MG63 (cell line): ENCODE measurements at places on chromosomes 2 and 18.
A peak's percentile ranks its signal among the peaks of the same experiment; 100 is the strongest.

DNA sequence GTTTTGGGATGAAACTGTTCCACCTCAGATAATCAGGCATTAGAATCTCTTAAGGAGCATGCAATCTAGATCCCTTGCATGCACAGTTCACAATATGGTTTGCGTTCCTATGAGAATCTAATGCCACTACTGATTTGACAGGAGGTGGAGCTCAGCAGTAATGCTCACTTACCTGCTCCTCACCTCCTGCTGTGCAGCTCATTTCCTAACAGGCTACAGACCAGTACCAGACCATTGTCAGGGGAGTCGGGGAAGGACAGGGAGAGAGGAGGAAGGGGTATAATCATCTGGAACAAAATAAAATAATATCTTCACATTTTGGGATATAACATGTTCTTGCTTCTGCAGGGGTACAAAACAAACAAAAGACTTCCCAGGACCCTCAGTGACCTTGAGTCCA lies 532.0 kb upstream of the FSHR start:
- no peak for DNase-seq

DNA sequence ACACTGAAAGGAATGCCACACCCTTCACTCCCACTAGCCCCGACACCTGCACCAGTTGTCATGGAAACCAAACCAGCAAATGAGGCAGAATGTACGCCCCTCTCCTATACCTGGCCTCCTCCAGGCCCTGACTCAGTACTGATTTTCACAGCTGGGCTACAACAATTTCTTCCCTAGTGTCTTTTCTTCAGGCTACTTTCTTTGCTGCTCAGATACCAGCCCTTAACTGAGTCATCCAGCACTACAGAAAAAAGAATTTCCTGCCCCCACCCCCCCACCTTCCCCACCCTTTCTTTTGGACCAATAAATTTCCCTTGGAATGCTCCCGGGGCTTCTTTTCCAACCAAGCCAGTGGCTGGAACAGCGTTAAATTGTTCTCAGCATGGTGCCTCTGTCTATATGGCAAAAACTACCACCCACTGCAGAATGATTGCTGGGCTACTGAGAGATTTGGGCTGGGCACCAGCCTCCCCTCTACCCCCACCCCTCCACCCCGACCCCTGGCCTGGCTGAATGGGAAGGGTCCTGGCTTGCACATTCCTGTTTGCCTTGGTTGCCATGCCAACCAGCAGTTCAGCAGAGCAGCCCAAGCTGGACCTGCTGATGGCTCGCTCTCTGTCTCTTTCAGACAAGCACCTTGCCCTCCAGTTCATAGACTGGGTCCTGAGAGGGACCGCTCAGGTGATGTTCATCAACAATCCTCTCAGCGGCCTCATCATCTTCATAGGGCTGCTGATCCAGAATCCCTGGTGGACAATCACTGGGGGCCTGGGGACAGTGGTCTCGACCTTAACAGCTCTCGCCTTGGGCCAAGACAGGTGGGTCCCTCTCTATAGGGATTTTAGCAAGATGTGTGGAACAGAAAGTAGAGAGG lies 11.3 kb downstream of the SLC14A2 start:
- peak; percentile 75 for DNase-seq

DNA sequence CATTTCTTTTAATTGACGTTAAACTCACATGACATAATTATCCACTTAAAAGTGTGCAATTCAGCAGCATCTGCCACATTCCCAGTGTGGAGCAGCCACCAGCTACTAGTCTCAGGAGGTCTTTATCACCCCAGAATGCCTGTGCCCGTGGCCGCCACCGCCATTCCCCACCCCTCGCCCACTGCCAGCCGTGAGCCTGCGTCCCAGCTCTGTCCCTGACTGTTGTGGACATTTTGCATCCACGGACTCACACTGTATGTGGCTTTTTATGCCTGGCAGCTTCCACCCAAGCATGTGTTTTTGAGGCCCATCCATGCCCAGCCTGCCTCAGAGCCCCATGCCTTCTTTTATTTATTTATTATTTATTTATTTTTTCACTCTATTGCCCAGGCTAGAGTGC lies 9.2 kb downstream of the BOK start:
- DNase-seq: no peak

DNA sequence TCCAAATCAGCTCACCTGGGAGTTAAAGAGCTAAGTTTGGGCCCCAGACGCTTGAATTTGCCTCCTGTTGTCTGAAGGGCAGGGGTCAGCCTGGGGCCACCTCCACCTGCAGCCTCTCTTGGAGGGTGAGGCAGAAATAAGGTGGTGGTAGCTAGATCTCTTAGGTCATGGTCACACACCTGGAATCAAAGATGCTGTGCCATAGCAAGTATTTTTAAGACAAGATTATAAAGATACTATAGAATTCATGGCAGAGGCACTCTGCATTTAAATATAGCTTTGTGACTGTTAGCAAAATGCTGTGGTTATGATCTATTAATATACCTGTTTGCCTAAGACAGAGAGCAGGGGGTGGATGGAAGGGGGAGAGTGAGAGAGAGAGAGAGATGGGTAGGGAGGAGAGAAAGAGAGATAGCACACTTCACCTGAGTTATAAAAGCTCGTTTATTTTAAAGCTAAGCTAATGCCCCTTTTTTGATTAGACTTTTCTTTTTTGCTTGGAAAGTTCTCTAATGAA lies 242.7 kb downstream of the TMEM182 start:
- no peak for DNase-seq

DNA sequence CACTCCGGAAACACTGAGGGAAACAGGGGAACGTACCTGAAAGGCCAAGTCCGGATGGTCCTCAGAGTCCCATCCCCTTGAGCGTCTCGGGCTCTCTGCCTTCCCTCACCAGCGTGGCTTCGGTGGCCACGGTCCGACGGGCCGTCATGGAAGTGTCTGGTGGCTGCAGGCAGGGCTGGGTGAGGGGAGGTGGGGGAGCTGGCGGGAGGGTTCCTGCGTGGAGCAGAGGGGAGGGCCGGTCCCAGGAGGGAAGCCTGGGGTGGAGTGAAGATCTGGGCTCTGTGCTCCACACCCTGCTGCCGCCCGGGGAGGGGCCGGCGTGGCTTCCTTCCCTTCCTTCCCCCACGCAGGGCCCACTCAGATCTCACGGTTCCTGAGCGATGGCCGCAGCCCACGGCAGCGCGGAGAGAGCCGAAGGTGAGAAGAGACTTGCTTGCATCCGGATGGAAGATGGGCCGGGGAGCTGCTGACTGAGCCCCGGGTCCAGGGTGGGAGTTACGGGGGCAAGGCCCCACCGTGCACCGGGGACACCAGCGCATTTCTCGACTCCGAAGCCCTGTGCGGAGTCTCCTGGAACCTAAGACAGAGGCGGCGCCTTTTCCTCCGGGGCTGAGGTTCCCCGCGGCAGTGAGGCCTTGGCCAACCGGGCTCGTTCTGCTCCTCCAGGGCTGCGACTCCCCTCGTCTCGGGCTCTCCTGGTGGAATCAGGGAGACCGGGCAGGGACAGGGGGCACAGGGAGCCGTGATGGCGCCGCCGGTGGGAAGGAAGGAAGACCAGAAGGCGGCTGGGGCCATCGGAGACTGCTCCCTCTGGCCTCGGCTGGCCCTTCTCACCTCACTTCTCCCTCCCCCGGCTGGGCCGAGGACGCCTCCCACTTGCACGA lies 49.1 kb downstream of the KCNF1 start:
- DNase-seq: no peak

DNA sequence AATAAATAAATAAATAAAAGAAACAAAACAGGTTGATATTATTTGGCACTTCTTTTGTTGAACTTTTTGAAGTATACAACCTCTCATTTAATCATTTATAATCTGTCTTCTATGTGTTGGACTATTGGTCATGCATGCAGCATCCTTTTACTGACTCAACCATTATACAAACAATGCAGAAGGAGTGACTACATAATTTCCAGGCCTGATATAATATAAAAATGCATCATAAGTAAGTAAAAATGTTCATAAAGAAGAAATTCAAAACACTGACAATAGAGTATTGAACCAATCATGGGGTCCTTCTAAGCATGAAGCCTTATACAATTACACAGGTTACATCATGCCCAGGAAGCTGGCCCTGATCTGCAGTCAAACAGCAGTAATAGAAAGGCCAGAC lies 141.5 kb upstream of the FN1 start:
- no peak for DNase-seq

DNA sequence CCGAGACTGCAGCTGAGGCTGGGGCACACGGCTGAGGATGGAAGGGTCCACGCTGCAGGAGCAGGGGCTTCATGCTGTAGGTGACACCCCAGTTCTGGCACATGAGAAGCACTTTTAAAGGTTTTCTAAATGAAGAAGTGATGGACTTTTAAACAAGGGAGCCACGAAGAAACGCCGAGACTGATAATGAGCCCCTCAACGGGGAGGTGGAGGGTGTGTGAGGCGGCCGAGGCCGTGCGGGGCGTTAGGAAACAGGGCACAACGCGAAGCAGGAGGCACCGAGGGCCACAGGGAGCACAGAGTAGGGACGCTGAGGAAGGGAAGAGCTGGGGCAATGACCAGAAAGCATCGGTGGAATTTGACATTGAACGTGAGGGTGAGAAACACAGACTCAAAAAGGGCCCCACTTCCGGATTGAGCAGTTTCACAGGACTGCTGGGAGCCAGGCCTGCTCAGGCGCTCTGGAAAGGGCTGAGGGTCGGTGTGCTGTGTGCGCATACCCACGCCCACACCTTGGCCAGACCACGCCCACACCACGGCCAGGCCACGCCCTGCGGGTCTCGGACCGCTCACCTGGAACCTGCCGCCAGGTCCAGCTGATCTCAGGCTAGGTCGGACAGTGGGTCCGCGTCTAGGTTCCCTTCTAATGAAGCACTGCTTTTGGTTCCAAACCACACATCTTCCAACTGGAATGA lies 115.7 kb downstream of the GYPC start:
- DNase-seq: no peak

DNA sequence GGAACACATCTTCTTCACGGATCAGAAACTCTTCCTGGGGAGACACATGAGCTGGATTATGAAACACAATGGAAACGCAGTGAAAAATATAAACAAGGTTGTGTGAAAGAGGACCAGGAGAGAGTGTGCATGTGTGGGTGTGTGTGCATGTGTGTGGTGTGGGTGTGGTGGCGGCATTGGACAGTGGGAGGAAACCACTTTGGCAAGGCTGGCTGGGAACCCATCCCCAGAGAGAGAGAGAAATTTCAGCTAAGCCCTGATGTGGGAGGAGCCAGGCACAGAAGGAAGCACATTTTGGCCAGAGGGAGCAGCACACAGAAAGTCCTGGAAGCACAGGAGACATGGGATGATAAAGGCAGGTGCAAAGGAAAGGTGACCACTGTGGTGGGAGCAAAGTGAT lies 147.6 kb upstream of the COPS8 start:
- no peak for DNase-seq

DNA sequence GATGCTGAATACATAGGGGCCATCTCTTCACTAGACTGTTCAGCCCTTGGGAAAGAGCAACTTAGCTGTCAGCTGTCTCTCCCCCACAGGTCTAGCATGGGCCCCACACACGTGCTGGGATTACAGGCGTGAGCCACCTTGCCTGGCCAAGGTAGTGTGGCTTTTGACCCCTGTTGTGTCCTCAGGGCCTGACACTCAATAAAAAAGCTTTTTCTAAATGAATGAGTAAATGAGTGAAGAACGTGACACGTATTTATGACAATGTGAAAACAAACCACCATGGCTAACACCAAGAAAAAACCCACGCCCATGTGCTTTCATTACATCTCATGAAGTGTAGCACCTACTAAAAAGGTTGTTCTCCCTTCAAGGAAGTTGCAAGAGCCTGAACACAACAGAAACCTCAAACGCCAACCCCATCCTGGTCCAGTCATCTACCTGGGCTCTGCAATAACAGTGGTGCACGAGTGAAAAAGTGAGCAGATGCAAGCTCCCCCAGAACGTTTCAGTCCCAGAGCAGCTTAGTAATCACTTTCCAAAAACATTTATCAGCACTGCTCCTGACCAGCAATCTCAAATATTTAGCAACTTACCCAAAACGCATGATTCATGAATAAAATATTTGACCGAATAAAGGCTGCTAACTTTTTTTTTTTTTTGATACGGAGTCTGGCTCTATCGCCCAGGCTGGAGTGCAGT lies 3.4 kb downstream of the WDFY1 start:
- no peak for DNase-seq

DNA sequence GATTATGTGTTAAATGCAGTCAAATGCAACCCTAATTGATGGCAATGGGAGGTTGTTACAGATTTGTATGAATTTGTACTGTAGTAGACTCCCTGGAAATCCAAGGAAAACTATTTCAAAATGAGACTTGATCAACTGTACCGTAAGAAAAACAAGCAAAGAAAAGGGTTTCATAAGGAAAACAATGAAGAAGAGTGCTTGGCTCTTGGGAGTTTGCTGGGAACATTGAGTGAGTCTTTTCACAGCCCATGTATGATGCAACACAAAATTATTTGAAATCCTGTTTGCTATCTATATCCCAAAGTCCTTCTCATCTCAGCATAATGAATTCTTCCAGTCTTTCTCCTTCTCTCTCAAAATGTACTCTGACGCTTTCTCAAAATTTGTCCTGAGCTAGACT lies 67.0 kb upstream of the OSR1 start:
- DNase-seq: no peak

DNA sequence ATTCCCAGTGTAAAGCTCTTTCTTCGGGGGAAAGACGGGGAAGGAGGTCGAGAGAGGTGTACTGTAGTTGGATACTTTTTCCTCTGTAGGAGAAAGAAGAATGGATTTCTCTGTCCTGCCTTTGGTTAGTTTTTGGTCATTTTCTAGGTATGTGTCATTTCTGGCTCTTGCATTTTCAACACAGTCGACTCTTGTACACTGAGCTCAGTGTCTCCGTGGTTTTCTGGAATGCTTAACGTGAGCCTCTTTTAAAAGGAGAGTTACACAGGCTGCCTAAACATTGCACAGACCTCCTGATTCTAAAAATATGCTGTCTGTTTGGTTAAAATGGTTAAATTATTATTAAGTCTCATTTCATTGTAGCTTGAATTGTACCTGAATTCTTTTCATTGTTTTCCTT lies 21.8 kb upstream of the GLS start:
- DNase-seq: peak; percentile 35

- no peak for DNase-seq
Observed at GRCh38 chr2:52611759-52612158, 1155.8 kb upstream of the CHAC2 start.

- no peak for DNase-seq
Observed at GRCh38 chr2:237892984-237893595, 33.7 kb downstream of the RAMP1 start.

- DNase-seq: no peak
Observed at GRCh38 chr2:229661478-229661877, 52.9 kb downstream of the DNER start.

DNA sequence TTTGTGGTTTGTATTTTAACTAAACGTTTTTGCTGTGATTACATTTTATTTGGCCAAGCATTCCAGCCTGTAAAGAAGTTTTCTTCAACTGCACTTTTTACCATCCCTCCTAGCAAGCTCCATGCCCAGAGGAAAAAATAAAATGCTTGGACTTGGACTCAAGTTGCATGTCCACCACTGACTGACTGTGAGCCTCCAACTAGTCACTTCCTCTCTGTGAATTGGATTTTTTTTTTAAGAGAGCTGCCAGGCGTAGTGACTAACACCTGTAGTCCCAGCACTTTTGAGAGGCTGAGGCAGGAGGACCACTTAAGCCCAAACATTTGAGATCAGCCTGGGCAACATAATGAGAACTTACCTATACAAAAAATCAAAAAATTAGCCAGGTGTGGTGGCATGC lies 1185.2 kb upstream of the PIK3C3 start:
- no peak for DNase-seq

- no peak for DNase-seq
Observed at GRCh38 chr2:203925512-203926158, 10.9 kb upstream of the ICOS start.
